Activated T-cell treated with anti-CD3 and anti-CD28 coated beads, Interleukin-2, amount 50 U/mL, for 4 hours (primary cell): ENCODE measurements at places on chromosomes 3 and 15. TPM values are rescaled to one million over a fixed set of nuclear protein-coding genes. Genes with fewer than 3 reads are reported as not detected.

DNA sequence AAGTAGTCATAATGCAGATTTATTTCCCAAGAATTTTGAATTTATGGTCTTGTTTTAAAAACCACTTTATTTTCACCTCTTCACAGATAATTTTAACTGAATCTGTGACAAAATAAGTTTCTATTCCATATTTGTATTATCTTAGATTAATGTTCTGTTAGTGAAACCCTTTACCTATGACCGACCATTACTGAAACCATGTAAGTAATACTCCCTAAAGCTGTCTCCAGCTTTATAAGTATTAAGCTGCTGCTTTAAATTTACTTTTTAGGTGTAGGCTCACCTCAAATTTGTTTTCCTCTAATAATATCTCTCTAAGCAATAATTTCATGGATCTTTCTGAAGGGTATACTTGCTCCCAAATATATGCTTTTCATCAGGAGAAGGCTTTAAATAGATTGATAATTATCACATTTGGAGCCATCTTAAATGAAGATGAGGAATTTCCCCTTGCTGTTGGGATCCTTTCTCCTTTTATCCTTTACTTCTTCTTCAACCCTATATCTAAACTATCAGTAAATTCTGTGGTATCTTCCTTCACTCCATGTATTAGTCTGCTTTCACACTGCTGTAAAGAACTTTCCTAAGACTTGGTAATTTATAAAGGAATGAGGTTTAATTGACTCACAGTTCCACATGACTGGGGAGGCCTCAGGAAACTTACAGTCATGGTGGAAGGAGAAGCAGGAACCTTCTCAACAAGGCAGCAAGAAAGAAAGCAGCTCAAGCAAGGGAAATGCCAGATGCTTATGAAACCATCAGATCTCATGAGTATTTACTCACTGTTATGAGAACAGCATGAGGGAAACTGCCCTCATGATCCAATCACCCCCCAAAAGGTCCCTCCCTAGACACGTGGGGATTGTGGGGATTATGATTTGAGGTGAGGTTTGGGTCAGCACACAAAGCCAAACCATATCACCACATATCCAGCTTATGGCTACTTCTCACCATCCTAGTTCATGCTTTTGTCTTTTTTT lies 92.3 kb upstream of the P2RY1 start:
- no peak for DNase-seq

Gene C3orf85
- total RNA-seq: not detected

Gene CD200
- 125 TPM for total RNA-seq

Gene ARGFX
- total RNA-seq: not detected

GRCh38 chr3:64566859-64567258 lies 120.9 kb downstream of the ADAMTS9 start:
- DNase-seq: no peak
